ENCODE measurements at places on chromosomes 1 and 21.

GRCh38 chr1:187787736-187788135 is 959.0 kb downstream of the PLA2G4A start:
- DNase-seq, result no peak

DNA sequence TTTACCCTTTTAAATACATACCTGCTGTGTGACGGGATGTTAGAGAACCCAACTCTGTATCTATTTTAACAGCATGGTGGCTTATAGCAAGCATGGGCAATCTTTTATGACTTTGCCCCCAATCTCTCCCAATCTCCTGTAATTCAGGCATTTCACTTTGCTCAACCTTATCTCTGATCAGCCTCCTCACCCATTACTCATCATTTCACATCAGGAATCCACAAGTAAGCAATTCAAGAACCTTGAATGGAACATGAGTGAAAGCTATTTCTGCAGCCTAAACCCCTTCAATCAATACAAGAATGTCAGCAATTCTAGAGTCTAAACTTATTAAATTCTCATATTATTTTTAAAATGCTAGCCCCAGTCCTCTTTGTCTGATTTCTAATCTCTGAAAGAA is 199.8 kb downstream of the ST6GALNAC3 start:
- DNase-seq, result no peak

GRCh38 chr1:3703786-3704371 is 48.4 kb upstream of the CCDC27 start:
- DNase-seq, result no peak

- no peak for DNase-seq
Observed at GRCh38 chr1:92324784-92325183, 25.9 kb downstream of the RPAP2 start.

DNA sequence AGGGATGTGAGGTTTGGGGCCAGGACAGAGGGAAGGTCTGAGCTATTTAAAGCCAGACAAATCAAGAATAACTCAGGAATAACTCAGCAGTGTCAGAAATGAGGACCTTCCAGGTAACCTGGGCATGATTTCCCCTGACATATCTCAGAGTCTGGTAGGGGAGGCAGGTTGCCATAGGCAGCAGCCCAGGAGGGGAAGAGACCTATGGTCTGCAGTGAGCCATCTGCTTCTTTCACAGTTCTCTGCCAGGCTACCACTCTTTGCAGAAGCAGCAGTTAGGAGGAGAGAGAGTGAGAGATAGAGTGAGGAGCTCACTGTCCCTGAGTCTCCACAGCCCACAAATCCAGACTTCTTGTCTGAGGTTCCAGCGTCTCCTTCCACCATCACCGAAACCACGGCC is 6.3 kb upstream of the VSIG8 start:
- no peak for DNase-seq

DNA sequence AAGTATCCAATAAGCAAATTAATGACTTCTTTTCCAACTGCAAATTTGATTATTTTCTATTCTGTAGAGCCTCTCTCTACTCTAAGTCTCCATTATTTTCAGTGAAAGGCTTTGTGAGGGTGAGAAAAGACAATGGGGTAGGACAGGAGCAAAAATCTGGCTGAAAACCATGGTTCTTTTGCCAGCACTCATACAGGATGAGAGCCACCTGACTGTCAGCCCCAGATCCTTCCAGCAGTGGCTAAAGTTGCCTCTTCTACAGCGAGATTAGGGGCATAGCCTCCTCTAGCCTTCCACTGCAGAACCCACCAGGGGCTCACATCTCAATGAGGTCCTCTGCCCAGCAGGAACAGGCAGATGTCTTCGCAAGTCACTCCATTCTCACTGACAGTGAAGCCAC is 23.7 kb downstream of the NMNAT2 start:
- no peak for DNase-seq

DNA sequence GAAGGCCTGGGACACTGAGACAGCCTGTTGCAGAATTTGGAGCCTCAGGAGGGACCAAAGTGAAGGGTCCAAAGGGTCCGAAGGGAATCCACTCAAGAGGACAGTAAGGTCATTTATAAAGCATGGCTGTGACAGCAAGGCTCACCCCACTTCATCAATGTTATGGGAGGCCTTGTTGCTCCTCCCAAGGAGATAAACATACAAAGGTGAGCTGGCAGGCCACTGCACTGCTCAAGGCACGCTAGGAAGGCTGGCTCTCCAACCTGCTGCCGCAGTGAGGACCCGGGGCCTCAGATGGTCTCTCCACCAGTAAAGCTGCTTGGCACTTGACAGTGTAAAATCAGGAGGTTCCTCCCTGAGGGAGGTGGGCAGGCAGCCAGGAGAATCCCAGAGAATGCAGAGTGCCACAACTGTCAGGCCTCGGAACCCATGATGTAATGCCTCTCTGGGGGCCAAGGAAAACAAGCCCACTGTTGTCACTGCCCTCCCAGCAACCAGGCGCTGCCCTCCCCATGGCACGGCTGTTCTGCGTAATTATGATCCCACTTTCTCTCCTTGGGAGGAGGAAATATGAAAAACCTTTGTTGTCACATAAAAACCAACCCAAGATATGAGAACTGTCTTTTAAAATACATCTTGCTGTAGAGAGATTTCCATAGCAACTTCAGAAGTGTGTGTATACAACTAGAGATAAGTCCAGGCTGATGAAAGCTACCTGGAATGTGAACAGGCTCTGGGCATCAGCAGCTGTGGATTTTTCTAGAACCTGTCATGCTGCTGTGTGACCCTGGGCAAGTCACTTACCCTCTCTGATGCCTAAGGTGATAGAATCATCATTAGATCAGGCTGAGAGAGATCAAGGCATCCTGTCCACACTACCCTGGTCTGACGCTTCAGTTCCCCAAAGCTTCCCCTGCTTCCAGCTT is 102.5 kb downstream of the KCNN3 start:
- DNase-seq, result no peak

DNA sequence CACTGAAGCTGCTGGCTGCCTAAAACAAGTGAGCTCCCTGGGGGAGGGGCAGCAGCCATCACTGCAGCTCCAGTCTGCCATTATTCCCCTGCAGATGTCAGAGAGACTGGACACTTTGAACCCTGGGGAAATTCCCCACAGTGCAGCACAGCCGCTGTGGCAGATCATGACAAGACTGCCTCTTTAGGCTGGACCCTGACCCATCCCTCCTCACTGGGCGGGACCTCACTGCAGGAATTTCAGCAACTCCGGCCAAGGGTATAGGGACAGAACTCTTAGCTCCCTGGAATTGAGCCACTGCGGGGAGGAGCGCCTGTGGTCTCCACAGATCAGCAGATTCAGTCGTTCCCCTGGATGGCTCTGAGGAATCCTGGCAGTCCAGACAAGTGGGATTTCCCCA is 964.6 kb downstream of the BRINP3 start:
- DNase-seq, result peak; percentile 7

GRCh38 chr21:14617871-14618270 is 71.8 kb upstream of the SAMSN1 start:
- DNase-seq, result no peak

GRCh38 chr1:93713341-93713740 is 31.7 kb upstream of the BCAR3 start:
- DNase-seq, result no peak

DNA sequence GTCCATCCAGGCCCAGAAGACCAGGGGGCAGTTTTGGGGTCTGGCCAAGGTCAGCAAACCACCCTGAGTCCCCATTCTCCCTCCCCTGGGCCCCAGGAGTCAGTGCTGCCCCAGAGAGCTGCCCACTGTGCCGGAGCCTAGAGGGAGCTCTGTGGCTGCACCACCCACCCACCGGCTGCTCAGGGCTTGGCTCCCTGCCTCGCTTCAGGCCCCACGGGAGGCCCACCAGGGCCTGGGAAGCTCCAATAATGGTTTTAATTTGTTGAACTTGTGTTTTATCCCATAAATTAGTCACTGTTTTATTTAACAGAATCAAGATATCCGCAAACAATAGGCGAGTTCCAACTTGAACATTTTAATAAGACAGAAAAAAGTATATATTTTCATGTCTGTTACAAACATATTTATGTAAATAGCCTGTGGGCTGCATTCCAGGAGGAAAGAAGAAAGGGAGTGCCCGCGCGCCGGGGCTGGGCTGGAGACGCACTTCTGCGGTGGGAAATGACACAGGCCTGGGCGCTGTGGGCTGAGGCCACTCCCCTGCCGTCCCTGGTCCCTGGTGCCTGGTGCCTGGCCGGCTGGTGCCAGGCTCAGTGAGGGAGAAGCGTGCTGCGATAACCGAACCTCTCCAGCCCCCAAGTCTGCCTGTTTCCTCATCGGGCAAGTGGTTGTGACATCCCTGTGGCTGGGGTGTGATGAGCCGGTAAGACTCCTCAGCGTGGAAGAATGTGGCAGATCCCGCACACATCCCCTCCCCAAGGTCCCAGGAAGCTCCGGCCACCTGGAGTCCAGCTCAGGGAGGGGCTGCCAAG is 160.5 kb downstream of the PEX14 start:
- DNase-seq, result no peak

Data from HuH-7.5 (cell line).